ENCODE measurements at places on chromosomes 4 and X.

GRCh38 chr4:1200425-1201035, 28.1 kb upstream of the SPON2 start:
- DNase-seq = peak; percentile 62

DNA sequence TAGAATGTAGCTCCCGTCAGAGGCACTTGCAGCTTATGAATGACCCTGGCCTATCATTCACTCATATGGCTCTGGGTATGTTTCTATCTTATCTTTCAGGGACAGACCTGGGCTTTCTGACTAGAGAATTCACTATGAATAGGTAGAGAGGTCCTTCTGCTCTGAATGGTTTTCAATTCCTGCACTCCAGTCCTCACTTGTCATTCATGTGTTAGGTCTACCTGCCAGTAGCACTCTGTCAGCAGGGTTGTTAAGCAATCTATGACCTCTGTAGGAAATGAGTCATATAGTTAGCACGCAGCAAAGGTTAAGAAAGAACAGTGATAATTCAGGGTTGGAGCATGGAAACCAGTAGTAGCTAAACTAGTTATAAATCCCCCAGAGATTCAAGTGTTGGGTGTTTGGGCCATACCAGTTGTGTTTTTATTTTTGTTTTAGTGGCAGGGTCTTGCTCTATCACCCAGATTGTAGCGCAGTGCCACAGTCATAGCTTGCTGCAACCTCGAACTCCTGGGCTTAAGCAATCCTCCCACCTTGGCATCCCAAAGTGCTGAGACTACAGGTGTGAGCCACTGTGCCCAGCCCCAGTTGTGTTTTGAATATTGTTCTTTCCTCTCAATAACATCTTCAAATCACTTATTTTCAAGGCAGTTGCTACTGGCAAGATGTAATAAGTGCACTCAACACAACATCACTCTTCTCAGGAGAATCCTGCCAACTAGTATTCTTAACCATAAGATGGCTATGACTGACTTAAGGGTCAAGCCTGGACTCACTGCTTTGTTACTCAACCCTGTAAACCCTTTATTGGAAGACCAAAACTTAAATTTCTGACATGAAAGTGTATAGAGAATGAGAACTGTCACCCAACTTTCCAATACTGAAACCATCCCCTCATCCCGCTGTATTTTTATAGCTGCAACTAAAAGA, 25.1 kb downstream of the ARL13A start:
- peak; percentile 13 for DNase-seq

DNA sequence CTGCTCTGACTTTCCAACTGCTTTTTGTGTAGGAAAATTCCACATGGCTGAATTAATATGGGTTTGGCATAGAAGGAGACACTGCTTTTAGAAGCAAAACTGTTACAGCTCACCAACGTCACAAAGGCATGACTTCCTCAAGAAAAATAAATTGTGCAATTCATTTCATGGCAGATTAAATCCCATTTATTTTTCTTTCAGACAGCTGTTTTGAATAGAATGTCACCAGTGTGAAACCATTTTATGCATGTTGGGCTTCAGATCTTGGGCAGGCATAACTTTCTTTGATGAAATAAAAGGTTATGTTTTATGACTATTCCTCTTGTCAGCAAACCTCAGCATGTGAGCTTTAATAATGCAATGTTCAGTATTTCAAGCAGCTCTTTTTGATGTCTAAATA, 542.8 kb downstream of the GALNTL6 start:
- DNase-seq = no peak

DNA sequence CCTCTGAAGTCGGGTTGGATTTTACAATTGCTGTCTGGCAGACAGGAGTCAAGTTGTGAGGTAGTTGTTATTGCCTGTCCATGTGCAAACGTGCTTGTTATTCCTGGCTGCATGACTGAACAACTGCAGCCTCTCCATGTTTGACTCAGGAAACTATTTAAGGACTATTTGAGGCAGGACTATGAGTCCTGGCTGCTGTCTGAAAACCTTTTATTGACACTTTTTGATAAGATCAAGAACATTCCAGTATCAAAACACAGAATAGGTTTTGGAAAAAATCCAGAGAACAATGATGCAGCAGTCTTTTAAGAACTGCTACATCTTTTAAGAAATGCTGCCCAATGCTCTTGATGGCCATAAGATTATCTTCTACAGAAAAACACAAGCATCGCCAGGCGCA, 10.0 kb upstream of the SPRY1 start:
- DNase-seq = peak; percentile 52

DNA sequence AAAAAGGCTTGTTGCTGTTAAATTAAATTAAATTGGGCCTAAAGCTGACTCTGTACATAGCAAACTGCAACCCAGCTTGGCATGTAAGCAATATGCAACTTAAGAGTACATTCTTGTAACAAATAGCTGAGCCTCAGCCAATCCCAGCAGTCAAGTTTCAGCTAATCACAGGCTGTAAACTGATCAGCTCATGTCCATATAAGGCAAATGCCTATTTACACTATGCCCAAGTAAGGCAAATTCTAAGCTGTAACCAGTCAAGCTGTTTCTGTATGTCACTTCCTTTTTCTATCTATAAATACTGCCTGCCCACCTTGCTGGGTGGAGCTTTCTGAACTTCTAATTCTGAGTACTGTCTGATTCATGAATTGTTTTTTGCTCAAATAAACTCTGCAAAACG, 429.1 kb upstream of the FTHL17 start:
- no peak for DNase-seq

GRCh38 chr4:117042962-117043361, 42.4 kb downstream of the TRAM1L1 start:
- no peak for DNase-seq

DNA sequence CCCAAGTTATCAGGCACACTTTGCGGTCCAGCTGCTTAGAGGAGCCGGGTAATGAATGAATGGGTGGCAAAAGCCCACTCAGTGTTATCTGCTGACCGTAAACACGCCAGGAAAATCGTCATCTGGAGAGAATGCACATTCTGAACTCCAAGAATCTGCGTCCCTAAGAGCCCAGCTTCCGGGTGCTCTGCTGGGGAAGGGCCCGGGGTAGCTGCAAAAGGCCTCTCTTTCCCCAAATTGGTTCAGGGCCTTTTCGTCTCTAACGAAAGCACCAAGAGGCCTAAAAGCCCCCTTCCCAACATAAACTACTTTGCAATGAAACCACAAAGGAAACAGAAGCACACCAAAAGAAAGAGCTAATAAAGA, 1.6 kb upstream of the SFRP2 start:
- no peak for DNase-seq

- DNase-seq = no peak
Measured at GRCh38 chrX:44765556-44765955, 78.3 kb upstream of the DUSP21 start.

DNA sequence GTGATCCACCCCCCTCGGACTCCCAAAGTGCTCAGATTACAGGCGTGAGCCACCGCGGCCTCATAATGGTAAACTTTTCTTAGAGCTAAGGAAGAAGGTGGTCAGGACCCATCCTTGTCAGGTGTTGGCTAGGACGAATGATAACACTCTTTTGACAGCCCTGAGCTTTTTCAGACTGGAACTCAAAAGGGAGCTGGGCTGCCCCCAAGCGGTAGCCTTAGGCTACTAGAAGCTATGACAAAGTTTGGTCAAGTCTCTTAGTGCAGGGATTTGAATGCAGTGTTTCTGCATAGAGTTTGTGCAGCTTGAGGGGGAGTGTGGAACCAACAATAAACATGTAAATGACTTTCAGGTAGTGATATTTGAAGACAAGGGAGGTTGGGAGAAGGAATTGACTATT, 11.8 kb upstream of the HSD17B10 start:
- DNase-seq = no peak

GRCh38 chrX:38371641-38372040, 19.2 kb downstream of the OTC start:
- DNase-seq = no peak

- DNase-seq = no peak
Measured at GRCh38 chr4:46684041-46684440, 225.0 kb downstream of the COX7B2 start.

DNA sequence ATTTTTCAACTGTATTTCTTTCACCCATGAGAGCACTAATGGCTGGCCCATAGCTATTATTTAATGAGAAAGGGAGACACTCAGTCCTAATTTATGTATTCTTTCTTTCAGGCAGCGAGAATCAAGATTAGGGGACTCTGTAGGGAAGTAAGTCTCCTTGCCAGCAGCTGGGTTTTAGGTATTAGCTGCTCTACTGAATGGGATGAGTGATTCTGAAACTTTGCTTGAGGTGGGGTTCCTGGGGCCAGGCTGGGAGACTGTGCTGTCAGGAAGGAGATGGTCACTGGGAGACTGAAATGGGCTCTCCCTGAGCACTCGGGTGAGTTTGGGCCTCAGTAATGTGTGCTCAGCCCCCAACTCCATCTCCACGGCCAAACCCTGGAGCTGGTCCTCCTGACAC, 78.7 kb downstream of the LNX1 start:
- DNase-seq = no peak

DNA sequence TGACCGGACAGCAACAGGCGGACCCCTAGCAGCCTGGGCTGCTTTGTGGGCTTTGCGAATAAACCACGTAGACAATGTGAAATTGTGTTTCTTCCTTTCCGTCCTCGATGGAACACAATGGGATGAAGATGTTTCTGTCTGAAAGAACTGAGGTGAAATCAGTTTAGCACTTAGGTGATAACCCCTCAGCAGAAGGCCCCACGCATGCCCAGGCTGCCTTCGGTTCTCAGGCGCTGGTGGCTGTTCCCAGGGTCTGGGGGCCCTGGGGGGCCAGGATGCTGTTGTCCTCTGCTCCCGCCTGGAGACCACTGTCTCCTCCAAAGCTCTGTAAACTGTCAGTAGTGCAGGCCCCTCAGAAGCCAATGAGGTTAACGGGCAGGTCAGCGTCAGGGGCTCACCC, 73.9 kb upstream of the HGFAC start:
- no peak for DNase-seq

DNA sequence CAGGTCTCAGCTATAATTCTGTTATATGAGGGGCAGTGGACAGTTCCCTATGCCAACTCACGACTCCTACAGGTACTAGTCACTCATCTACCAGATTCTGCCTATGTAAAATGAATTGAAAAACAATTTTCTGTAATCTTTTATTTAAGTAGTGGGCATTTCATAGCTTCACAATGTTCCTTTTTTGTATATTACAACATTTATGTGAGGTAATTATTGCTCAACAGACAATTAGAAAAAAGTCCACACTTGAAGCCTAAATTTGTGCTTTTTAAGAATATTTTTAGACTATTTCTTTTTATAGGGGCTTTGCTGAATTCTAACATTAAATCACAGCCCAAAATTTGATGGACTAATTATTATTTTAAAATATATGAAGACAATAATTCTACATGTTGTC, 20.4 kb downstream of the EREG start:
- no peak for DNase-seq

DNA sequence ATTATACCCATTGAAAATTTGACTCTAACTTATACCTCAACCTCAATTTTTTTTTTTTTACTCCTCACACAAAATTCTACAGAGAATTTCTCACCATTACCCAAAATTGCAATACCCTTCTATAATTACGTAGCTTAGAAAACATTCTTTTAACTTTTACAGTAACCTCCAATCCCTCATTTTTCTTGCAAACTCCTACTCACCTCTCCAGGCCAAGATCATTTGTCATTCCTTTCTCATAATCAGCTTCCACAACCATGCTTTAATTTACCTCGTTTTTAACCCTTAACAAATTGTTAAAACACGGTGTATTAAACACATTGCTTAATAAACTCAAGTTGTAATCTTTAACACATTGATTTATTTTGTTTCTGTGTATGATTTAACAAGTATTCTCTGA, 289.7 kb upstream of the TRAM1L1 start:
- DNase-seq = no peak

DNA sequence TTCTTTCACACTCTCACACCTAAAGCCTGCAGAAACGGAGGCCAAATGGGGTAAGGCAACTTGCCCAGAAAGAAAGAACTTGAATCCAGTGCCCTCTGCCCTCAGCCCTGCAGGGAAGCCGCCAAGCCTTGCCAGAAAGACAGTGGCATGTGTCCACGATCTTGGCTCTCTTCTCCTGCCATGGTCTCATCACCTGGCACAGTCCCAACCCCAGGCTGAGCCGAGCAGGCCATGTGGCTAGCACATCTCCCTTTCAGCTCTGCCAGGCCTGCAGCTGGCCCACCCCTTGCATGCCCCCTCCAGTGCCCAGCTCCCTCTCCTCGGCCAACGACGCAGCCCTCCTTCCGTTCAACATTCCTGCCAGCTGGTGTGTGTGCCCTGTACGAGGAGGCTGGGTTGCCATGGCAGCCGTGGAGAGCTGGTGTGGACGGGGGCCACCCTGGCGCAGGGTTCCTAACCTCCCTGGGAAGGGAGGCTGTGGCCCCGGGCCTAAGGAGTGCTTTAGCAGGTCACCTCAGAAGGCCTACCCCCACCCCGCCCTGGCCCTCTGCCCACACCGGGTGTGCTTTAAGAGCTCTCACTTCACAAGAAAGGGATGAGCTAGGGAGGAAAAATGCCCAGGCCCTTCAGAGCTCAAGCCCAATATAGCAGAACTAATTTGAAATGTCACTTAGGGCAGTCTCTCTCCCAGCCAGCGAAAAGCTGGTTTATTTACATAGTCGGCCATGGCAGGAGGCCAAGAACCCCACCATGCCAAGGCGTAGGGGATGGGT, 73.0 kb upstream of the PJA1 start:
- DNase-seq = peak; percentile 0

- DNase-seq = no peak
Measured at GRCh38 chr4:54400188-54400587, 171.1 kb downstream of the PDGFRA start.

- no peak for DNase-seq
Measured at GRCh38 chr4:2194496-2194895, 47.4 kb downstream of the HAUS3 start.
